ENCODE measurements at places on chromosomes 12 and 14. TPM values are rescaled to one million over a fixed set of nuclear protein-coding genes. Genes with fewer than 3 reads are reported as not detected.

DNA sequence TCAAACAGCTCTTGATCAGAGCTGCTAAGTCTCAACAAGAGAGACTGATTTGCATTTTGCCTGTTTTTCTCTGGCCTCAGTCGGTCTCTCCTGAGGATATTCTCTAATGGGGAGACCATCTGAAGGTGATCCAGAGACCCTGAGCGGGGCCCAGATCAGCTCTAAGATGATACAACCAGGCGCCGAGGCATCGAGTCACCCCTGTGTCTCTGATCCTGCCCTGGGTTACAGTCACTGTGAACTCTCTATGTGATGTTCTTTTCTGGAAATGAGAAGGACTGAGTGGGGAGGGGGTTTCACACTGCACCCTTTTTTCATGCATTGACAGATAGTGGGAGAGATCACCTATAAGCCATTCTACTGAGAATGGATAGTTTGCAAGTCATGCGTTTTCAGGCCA lies 247.6 kb upstream of the PWP1 start:
- DNase-seq: no peak

- no peak for DNase-seq
These were observed 61.3 kb downstream of the DICER1 start for GRCh38 chr14:95095996-95096395.

RILPL1 gene
- 17.9 TPM for polyA plus RNA-seq

GRCh38 chr12:85714425-85714824 lies 121.8 kb downstream of the RASSF9 start:
- no peak for DNase-seq

GRCh38 chr12:91357381-91357780 lies 174.8 kb upstream of the DCN start:
- DNase-seq: no peak

DNA sequence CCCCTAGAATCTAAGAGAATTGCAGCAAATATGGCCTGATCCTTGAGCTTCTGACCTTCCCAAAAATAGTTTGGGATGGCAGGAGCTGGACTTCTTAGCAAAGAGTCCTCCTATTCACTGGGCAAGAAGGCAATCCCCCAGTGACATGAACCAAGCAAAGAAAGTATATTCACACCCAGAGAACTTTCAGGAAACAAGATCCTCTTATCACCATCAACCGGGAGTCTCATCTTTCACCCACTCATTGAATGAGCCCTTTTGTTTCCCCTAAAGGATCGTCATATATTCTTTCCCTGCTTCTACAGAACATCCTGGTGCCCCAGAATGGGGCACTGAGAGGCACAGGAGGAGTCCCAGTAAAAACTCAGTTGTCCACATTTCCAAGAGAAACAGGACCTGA lies 19.7 kb downstream of the SPTB start:
- DNase-seq: no peak

All from right renal cortex interstitium (tissue), 3 donors.